Endodermal cell (in vitro differentiated cells): ENCODE measurements at places on chromosomes 3 and 15. TPM values are rescaled to one million over a fixed set of nuclear protein-coding genes. Genes with fewer than 3 reads are reported as not detected.

PPM1L gene
- total RNA-seq = 1.6 to 1.7 TPM (median 1.7 TPM) in 3 replicates

DUOXA1 gene
- 0.13 to 1.4 TPM (median 0.86 TPM) in 3 replicates for total RNA-seq

SYNPR gene
- total RNA-seq = 0.18 TPM in 1 of 2 replicates, not detected in the other

RTP4 gene
- total RNA-seq = not detected in 3 replicates

CADPS gene
- 20.8 and 22.0 TPM in 2 replicates for total RNA-seq

XCR1 gene
- not detected in 3 replicates for total RNA-seq

THRB gene
- total RNA-seq = 0.26 and 0.41 TPM in 2 replicates

PLSCR5 gene
- total RNA-seq = not detected in 2 replicates

APOD gene
- not detected in 3 replicates for total RNA-seq

MOBP gene
- 0.92 to 2.6 TPM (median 2.1 TPM) in 3 replicates for total RNA-seq

GOLGA8H gene
- total RNA-seq = 0.31 to 0.75 TPM (median 0.50 TPM) in 3 replicates

IQCF5 gene
- not detected in 3 replicates for total RNA-seq

RYR3 gene
- total RNA-seq = 1.4 and 2.6 TPM in 2 replicates

CACNA1D gene
- 2.2 to 3.8 TPM (median 3.7 TPM) in 3 replicates for total RNA-seq

ROPN1 gene
- not detected in 2 replicates for total RNA-seq

DNA sequence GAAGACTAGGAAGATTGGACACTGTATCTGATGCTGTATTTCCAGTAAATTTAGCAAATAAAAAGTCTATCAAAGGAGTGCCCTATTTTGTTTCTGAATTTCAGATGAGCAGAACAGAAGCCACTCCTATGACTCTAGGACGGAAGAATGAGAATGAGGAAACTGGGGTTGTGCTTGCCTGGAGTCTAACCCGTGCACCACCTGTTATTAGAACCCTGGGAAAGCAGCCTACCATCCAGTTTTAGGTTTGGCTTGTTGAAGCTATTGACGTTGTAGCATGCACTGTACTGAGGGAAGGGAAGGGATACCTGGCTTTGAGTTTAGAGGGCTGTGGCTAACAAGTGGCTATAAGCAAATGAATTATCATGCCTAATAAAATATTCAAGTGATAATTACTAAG is 318.5 kb downstream of the SLC9A9 start:
- no peak for DNase-seq
- H3K27ac ChIP-seq = no peak overlapping the region
- H3K4me3 ChIP-seq = no peak overlapping the region
- no peaks in the 10 kb centered on the region for H3K27me3 ChIP-seq
- no peaks in the 10 kb centered on the region for H3K4me1 ChIP-seq

DNA sequence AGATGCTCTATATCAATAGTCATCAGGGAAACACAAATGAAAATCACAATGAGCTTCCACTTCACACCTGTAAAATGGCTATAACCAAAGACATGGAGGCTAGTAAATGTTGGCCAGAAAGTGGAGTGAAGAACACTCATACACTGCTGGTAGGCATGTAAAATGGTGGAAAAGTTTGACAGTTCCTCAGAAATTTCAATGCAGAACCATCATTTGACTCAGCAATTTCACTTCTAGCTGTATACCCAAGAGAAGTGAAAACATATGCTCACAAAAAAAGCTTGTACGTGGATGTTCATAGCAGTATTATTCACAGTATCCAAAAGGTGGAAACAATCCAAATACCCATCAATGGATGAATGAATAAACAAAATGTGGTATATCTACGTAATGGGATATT is 19.2 kb upstream of the TOP2B start:
- no peaks in the 10 kb centered on the region for H3K36me3 ChIP-seq
- H3K4me1 ChIP-seq = no peaks in the 10 kb centered on the region
- no peaks in the 10 kb centered on the region for H3K27me3 ChIP-seq
- DNase-seq = no peak
- no peak overlapping the region for H3K27ac ChIP-seq

- H3K27ac ChIP-seq = no peak overlapping the region
- no peak for DNase-seq
- no peaks in the 10 kb centered on the region for H3K36me3 ChIP-seq
- H3K4me1 ChIP-seq = peaks cover 1% of the 10 kb centered on the region
Observed at GRCh38 chr3:117595615-117596014, 886.0 kb downstream of the TUSC7 start.

GRCh38 chr3:85737846-85738245 is 779.1 kb downstream of the CADM2 start:
- DNase-seq = no peak
- peaks cover 4% of the 10 kb centered on the region for H3K4me1 ChIP-seq
- H3K4me3 ChIP-seq = no peak overlapping the region
- H3K27me3 ChIP-seq = no peaks in the 10 kb centered on the region
- no peak overlapping the region for H3K27ac ChIP-seq

DNA sequence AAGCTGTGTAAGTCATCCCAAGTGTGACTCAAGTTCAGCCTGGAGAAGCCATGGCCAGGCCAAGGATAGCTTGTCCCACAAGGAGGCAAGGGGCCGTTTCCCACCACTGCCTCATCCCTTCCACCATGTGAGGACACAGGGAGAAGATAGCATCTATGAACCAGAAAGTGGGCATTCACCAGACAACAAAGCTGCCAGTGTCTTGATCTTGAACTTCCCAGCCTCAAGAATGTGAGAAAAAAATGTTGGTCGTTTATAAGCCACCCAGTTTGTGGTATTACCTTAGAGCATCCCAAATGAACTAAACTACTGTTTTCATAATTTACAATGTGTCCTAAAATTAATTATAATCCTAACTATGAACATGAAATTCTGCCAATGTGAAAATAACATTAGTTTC is 930.8 kb upstream of the CFAP20DC start:
- DNase-seq = no peak
- H3K4me3 ChIP-seq = no peak overlapping the region
- H3K27ac ChIP-seq = no peak overlapping the region

DNA sequence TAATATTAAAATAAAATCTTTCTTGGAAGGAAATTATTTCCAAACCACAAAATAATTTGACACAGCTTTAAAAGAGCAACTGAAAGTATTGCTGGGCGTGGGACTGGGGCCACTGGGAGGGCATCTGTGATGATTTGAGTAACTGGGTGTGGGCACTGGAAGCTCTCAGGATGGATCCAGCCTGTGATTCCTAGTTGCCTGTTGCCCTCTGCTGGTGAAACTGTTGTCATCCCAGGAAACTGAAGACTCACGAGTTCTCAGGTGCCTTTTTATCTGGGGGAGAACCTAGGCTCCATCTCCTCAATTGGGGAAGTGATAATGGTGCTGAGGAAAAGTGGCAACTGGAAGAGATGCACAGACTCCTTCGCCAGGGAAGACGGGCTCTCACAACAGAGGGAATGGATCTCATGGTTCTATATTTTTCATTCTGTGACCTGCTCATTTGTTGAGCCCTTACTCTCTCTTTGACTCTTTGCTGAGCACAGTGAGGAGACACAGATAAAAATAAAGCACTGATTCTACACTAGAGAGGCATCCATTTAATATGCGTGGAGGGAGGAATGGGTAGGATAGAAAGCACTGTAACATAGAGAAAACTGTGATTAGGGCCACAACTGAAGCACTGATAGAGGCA is 61.6 kb downstream of the TPRG1 start:
- H3K4me3 ChIP-seq = no peak overlapping the region
- peaks cover 5% of the 10 kb centered on the region for H3K4me1 ChIP-seq
- no peak overlapping the region for H3K27ac ChIP-seq
- DNase-seq = peak; percentile 84
- H3K36me3 ChIP-seq = no peaks in the 10 kb centered on the region

GRCh38 chr15:74389241-74390048 is 22.0 kb upstream of the CYP11A1 start:
- no peak overlapping the region for H3K27ac ChIP-seq
- H3K27me3 ChIP-seq = no peaks in the 10 kb centered on the region
- no peak for DNase-seq
- no peaks in the 10 kb centered on the region for H3K4me1 ChIP-seq

- no peak overlapping the region for H3K4me3 ChIP-seq
- no peaks in the 10 kb centered on the region for H3K27me3 ChIP-seq
- H3K4me1 ChIP-seq = no peaks in the 10 kb centered on the region
- no peaks in the 10 kb centered on the region for H3K36me3 ChIP-seq
- no peak for DNase-seq
Observed at GRCh38 chr3:41679374-41679773, 282.5 kb downstream of the ULK4 start.

- no peaks in the 10 kb centered on the region for H3K4me1 ChIP-seq
- H3K27me3 ChIP-seq = peaks cover 57% of the 10 kb centered on the region
- no peak overlapping the region for H3K27ac ChIP-seq
- H3K4me3 ChIP-seq = peak overlapping the region; percentile 77
- H3K36me3 ChIP-seq = no peaks in the 10 kb centered on the region
Observed at GRCh38 chr3:2099028-2099671, 484 bp downstream of the CNTN4 start.

- DNase-seq = peak; percentile 33
- no peaks in the 10 kb centered on the region for H3K27me3 ChIP-seq
- H3K27ac ChIP-seq = no peak overlapping the region
- no peaks in the 10 kb centered on the region for H3K4me1 ChIP-seq
Observed at GRCh38 chr15:101541501-101542292, 52.2 kb upstream of the PCSK6 start.

DNA sequence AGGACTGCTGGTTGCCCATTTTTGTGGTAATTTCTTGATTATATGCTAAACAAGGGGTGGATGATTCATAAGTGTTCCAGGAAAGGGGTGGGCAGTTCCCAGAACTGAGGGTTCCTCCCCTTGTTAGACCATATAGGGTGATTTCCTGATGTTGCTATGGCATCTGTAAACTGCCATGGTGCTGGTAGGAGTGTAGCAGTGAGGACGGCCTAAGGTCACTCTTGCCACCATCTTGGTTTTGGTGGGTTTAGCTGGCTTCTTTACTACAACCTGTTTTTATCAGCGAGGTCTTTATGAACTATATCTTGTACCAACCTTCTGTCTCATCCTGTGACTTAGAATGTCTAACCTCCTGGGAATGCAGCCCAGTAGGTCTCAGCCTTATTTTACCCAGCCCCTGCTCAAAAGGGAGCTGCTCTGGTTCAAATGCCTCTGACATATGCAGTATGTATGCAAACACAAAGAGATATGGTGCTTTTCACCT is 46.2 kb downstream of the C3orf38 start:
- no peak for DNase-seq
- H3K36me3 ChIP-seq = no peaks in the 10 kb centered on the region
- no peak overlapping the region for H3K4me3 ChIP-seq
- H3K27ac ChIP-seq = no peak overlapping the region
- H3K27me3 ChIP-seq = no peaks in the 10 kb centered on the region

DNA sequence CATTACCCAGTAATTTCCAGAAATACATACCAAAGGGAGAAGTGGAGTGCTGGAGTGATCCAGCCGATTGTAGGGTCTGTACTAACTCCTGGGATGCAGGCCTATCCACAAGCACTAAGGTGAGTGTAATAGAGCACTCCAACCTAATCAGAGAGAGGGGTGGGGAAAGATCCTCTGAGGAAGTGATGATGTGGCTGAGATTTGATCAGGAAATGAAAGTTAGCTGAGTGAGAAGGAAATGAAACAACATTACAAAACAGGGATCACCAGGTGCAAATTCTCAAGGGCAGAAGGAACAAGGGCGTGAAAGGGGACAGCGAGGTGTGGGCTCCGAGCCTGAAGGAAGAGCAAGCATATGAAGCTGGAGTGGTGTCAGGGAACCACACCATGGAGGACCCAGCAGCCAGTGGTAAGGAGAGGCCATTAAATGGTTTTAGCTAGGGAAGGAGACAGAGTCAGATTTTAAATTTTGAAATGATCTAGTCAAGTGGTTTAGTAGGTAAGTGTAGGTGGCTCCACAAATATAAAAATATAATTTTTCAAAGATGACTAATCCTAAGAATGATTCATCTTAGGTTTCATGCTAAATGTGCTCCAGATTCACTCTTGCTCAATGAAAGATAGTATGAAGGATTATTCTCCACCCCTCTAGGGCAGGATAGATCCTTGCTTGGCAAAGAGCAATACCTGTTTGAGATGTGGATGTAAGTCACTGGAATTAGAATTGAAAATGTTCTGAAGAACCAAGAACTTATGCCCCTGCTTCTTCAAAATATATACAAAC is 348.7 kb downstream of the TBL1XR1 start:
- no peak for DNase-seq
- H3K27me3 ChIP-seq = peaks cover 31% of the 10 kb centered on the region
- no peaks in the 10 kb centered on the region for H3K36me3 ChIP-seq

DNA sequence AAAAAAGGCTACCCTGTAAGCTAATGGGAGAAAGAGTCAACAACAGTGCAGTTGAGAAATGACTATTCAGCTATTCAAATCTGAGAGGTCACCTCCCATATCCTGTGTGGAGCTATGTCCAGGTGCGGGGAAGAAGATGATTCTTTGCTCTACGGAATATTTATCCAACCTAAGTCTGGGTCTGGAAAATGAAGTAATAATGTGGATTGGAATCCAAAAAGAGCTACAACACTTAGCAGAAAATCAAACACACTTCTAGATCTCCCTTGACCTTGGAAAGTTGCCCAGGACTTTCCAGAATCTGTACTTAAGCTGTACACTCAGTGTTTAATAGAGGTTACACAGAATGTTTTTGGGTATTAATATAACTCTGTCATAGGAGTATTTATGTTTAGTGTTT is 251.9 kb downstream of the NAALADL2 start:
- peaks cover 3% of the 10 kb centered on the region for H3K27me3 ChIP-seq
- no peak overlapping the region for H3K27ac ChIP-seq
- no peak for DNase-seq
- no peak overlapping the region for H3K4me3 ChIP-seq
- H3K4me1 ChIP-seq = no peaks in the 10 kb centered on the region
